ENCODE measurements at places on chromosomes 7 and 10.

- DNase-seq, result no peak
Observed at GRCh38 chr7:117824592-117824991, 48.6 kb downstream of the CTTNBP2 start.

- DNase-seq, result no peak
Observed at GRCh38 chr7:45574669-45575500, 717 bp downstream of the ADCY1 start.

GRCh38 chr10:43867667-43868565 is 219.2 kb upstream of the ZNF32 start:
- no peak for DNase-seq

DNA sequence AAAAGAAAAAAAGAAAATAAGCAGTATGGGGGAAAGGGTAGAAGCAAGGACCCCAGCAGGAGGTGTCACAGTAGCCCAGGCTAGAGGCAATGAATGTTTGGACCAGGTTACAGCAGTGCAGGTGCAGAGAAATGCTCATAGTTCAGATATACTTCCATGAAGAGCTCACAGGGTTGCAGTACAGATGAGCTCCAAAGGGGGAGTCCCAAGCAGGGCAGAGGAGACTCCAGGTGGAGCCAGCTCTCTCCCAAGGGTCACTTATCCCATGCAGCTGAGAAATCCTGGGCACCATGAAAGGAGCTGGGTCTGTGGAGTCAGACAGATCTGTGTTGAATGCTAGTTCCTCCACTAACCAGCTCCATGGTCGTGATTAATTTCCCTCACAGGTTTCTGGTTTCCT is 174.9 kb downstream of the C7orf25 start:
- no peak for DNase-seq

DNA sequence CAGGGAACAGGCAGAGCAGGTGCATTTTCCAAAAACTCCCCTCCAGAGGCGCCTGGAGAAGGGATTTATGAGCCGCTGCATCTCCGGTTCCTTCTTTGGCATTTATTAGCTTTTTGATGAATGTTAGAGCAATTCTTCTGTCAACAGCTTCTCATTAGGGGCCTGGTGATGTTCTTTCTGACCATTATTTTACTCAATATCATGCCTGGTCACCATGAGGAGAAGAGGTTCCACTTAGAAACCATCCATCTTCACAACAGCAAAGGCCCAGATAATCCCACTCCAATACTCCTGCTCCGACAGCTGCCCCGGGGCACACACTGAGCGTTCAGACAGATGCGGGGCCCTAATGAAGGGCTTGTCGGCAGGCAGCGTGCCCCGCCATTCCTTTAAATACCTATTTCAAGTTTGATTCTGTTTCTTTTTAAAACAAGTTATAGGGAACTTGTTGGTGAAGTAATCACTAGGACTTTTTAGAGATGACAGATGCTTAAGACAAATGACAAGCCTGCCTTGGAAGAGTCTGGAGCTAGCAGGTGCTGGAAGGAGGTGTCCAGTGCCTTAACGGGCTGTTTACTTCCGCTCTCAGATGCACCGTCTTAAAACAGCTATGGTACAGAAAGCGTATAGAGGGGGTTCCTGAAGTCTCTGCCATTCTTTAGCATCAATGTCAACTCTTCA is 31.7 kb downstream of the ECHDC3 start:
- no peak for DNase-seq

- no peak for DNase-seq
Observed at GRCh38 chr7:94355454-94355853, 39.2 kb upstream of the COL1A2 start.

DNA sequence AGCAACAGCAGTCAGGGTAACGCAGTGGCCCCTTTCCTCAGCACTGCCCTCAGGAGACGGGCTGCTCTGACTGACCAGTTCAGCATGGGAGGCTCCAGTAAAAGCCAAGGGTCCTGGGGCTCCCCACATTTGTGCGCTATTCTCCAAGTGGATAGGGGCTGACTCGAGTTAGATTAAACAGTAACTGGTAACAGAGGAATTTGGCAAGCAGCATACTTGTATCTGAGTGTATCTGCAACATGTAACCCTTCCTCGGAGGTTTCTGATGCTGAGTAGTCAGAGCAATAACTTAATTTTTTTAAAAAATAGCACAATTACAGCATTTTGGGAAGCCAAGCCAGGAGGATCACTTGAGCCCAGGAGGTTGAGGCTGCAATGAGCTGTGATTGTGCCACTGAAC is 22.8 kb downstream of the SORBS1 start:
- no peak for DNase-seq

DNA sequence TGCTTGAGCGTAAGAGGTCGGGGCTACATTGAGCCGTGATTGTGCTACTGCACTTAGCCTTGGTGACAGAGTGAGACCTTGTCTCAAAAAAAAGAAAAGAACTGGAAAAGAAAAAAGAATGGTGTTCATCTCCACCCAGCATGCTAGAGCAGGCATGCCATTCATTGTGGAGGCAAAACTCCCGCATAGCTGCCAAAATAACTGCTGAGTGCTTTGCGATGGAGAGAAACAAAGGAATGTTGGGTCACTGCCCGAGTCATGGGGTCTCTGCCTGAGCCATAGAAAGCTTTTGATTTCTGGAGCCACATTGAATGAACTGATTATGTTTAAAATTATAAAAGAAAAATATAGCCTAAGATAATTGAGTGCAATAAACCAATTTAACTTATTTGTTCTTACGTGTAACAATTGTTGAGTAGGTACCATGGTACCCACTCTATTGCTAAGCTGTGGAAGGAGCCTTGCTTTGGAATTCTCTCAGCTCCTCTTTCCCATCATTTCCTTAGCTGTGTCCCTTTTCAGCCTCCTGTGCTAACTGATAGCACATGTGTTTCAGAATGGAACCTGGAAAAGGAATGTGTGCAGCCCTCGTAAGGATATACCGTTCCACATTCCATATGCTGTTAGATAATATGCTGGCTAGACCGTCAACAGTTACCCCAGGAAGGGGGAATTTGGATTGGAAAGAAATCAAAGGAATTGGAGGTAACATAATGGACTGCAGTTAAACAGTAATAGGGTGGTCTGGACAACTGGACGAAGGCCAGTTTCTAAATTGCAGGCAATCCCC is 99.0 kb downstream of the KIAA1217 start:
- DNase-seq, result no peak

- no peak for DNase-seq
Observed at GRCh38 chr10:49619613-49620012, 5.8 kb downstream of the CHAT start.

Measured in stimulated activated CD4-positive, alpha-beta T cell treated with anti-CD3 and anti-CD28 coated beads, Interleukin-1b, Interleukin-23, amount 100 ng/mL, for 4 hours (primary cell).